ENCODE measurements at places on chromosomes 1 and 21.

- no peak for DNase-seq
Observed at GRCh38 chr1:74613894-74614293, 59.7 kb downstream of the ERICH3 start.

DNA sequence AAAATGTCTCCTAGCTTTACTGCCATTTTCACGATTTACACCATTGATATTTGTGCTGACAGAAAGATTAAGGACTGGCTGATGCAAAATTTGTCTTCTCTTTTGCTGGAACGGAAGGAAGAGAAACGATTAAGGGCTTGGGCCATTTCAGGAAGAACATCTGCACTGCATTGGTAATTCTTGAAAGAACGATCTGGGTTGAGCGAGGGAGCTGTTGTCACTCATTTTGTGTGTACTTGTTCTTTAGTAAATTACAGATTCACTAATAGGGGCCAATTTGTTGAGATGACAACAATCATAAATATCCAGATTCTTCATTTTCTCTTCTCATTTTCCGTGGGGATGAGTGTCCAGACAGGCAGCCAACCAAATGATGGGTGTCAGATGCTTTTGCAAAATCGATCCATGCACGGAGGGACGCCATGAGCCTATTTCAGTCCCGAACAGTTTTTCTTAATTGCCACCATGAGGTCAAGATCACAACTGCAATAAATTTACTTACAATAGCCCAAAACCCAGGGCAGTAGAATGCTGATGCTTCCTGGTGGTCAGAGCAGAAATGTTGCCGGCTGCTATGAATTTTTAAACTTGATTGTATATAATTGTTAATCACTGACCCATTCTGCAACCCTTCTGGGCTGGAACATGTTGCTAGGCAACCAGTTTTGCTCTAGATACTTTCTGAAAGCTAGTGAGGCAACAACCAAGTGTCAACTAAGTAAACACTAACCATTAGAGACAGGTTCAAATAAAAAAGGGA is 132.4 kb upstream of the TIAM1 start:
- DNase-seq, result no peak

GRCh38 chr1:87399264-87399663 is 70.6 kb downstream of the LMO4 start:
- DNase-seq, result no peak

GRCh38 chr1:186027621-186028020 is 293.4 kb downstream of the HMCN1 start:
- no peak for DNase-seq

- DNase-seq, result no peak
Observed at GRCh38 chr1:108719656-108720435, 7.1 kb downstream of the FNDC7 start.

DNA sequence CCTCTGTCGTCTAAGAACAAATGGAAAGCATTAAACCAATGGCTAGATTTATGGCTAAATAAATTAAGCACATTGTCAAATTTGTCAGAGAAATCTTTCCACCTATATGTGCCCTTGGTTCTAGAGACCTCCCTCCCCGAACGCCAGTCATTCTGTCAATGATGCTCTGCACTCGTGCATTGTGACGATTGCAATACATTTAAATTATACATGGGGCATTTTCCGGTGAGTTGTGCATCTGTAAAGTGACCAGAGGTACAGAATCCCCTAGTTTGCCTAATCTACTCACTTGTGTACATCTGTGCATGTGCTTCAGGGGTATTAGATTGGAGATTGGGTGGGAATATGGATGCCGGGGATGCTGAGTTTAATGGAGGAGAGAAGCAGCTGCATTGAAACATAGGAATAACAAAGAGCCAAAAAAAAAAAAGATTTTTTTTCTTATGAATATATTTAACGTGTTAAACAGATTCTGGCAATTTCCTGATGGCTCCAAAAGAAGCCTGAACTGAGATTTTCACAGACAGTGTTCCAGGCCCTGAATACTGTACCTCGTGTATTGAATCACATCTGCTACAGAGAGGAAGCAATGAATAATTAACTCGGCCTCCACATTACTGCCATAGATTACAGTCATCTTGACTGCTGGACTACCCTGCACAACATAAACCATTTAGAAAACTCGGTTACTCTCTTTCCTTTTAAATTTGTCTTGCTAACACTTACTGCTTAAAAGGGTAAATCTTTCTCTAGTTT is 149.0 kb upstream of the C1orf87 start:
- DNase-seq, result no peak

DNA sequence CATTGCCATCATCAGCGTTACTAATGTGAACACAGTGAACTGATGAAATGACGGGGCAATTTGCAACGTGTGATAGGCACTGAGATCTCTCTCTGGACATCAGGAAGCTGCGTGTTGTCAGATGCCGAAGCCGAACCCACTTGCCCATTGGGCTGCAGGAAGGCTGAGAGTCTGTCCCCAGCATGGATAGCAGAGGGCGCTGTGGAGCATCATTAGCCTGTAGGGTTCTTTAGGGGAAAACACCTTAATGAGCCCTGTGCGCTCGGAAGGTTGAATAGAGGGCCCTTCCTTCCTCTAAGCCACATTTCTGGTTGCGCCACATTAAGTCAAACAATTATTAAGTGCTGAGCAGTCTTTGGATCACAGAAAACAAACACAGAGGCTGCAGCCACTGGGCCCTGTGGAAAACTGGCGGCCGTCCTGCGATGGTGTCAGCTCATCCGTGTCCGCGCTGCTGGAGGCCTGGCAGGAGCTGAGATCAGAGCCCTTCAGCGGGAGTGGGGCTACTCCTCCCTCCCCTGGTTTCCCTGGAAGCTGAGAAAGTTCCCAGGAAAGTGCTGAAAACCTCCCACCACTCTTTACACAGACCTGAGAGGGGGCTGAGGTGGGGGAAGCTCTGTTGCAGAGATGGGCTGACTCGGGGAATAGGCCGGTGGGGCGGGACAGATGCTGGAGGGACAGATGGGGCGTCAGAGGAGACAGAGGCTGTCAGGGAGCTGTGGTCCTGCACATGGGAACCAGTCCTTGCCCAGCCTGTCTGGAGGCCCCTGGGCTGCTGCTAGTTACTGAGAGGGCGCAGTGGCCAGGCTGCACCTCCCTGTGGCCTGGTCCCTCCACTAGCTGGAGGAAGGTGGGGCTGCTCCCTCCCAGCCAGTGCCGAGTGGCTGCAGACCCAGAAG is 12.7 kb downstream of the TFF2 start:
- DNase-seq, result peak; percentile 89

GRCh38 chr21:34986561-34987500 is 62.3 kb downstream of the RUNX1 start:
- peak; percentile 84 for DNase-seq

GRCh38 chr1:76725864-76726619 is 141.2 kb upstream of the ST6GALNAC5 start:
- no peak for DNase-seq

DNA sequence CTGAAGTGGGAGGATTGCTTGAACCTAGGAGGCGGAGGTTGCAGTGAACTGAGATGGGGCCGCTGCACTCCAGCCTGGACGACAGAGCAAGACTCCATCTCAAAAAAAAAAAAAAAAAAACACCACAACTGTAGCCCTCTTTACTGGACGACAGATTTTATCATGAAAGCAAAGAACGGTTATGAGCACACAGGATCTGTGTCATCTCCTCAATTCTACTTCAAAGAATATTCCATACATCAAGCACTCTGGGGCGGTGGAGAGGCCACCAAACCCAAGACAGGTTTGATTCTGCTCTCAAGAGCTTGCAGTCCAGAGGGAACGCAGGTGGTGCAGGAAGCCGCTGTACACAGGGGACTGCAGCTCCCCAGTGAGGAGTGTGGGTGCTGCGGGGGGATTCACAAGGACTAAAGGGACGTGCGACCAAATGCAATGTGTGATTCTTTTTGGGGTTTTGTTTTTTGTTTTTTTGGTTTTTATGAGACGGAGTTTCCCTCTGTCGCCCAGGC is 110.1 kb downstream of the SPSB1 start:
- DNase-seq, result no peak

- DNase-seq, result no peak
Observed at GRCh38 chr1:1763657-1764621, 14.3 kb downstream of the NADK start.

DNA sequence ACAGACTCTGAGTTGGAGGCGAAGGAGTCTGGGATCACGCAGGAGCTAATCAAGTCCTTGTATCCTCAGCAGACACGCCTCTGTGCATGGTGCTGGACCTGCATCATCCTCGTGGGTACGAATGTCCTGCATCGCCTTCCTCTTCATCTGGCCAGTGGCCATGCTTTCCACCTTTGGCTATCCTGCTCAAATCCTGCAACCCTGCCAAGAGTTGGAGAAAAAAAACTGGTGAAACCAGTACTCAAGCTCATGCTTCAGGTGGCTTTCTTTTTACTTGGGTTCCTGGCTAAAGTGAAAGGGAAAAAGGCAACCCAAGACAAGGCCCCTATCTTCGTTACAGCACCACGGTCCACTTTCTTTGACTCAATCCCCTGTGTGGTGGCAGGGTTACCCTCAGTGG is 8.9 kb downstream of the SETSIP start:
- no peak for DNase-seq

GRCh38 chr1:156920233-156921052 is at the start of gene LRRC71:
Gene LRRC71, plus strand, starts transcription at chr1:156920632. Its CDS starts 172 bp downstream, at chr1:156920804.
- DNase-seq, result peak; percentile 85

DNA sequence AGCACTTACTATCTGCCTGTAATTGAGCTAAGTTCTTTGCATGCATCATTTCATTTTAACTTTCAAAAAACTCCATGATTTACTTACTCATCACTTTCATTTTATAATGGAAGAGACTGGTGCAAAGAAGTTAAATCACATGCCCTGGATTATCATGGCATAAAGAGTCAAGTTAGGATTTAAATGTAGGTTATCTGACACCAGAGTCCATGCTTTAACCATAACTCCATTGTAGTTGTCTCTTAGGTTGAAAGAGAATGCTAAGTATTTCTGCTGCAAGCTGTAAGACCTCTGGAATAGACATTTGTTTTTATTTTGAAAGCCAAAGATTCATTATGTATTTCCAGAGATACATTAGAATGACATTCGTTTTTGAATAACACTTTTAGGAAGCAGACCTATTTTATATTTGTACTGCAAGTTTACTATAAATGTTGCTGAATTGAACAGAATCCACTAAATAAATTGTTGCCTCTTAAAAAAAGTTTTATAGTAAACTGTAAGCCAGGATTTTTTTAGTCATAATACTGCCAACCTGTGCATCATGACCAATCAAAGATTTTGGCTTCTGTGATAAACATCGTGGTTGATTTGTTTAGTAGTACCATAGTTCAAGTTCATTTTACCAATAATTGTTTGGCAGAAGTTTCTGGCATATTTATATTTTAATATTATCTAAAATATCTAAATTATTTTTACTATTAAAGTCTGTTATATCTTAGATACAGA is 26.1 kb downstream of the CFH start:
- no peak for DNase-seq

DNA sequence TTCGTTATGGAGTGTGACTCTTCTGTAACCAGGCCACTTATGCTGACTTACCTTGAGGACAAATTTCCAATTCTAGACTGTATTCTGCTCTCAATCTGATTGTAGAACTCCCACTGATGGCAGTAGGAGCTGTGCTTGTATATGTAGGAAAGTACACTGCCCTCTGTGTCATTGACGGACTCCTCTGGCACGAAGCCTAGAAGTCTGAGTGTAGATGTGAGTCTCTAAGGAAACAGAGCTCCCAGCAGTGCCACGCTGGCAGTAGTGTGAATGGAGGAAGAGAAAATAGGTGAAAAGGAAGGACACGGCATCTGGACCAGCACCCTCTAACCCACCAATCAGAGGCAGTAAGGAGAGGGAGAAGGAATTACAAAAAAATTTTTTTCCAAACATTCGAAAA is 130.4 kb upstream of the ADGRL2 start:
- no peak for DNase-seq

DNA sequence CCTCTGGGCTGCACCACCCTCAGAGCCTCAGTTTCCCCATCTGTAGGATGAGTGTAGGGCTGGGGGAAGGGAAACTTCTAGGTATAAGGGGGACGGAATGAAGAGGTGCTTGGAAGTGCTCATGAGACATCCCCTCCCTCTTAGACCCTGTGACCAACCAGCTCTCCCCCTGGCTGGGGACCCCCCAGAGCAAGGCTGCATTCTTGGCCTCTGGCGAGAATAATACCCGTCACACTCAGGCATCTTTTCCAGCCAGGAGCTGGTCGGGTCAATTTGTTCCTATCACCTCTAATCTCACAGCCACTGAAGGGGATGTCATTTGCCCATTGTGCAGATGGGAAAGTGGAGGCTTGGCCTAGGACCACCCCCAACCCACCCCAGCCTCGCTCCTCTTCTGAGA is 443.0 kb downstream of the PTPRU start:
- no peak for DNase-seq

- no peak for DNase-seq
Observed at GRCh38 chr1:228930479-228930957, 195.2 kb downstream of the RHOU start.

DNA sequence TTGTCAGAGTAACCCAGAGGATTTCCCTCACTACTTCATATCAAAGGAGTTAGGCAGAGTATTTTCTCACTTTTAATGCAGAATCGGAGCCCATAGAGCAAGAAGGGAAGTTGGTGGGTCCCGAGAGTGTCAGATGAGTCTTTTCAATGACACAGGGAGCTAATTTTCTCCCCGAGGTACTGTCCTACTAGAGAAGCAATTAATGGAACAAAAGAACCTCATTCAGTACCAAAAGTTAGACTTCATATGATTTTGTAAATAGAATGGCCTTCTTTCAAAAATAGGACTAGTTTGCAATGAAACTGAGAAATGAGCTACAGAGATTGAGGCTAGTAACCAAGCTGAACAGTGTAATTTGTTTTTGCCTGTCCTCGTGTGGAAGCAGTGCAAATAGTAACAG is 3.9 kb downstream of the NCAM2 start:
- no peak for DNase-seq

DNA sequence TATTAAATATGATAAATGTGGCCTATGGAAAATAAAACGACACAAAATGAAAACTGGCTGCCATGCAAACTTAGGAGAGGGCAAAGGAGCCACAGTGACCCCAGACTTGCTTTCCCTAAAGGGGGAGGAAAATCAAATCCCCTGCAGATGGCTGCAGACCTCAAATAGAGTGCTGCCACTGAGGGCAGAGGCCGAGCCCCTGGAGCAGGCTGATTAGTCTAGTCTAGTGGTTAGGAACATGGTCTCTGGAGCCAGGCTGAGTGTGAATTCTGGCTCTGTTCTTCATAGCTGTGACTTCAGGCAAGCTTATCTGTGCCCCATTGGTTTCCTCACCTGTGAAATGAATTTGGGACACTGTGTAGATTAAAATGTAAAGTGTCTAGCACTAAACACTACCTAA is 60.8 kb downstream of the ITPKB start:
- DNase-seq, result no peak

GRCh38 chr21:28554660-28555475 is 437.8 kb downstream of the LTN1 start:
- DNase-seq, result no peak

DNA sequence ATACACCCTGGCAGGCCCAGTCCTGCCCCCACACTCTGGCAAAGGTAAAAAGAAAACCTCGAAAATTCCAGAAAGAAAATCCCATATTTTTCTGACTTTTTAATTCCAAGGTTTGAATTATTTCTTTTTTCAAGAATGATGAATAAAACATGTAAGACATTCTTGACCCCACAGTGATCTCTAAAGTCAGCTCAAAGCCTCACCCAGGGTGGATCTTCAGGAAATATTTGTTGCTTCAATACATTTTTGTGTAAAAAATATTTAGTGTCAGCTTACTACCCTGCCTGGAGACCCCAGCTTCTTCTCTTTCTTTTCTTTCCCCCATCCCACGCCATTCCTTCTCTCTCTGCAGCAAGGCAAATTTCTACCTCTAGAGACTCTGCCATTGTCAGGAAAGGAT is 7.0 kb upstream of the NT5C1A start:
- DNase-seq, result no peak

Data from stimulated activated CD4-positive, alpha-beta T cell treated with anti-CD3 and anti-CD28 coated beads, Interleukin-15, amount 100 ng/mL, for 24 hours (primary cell).